ENCODE measurements at places on chromosomes 1 and 21. TPM values are rescaled to one million over a fixed set of nuclear protein-coding genes. Genes with fewer than 3 reads are reported as not detected.

DNA sequence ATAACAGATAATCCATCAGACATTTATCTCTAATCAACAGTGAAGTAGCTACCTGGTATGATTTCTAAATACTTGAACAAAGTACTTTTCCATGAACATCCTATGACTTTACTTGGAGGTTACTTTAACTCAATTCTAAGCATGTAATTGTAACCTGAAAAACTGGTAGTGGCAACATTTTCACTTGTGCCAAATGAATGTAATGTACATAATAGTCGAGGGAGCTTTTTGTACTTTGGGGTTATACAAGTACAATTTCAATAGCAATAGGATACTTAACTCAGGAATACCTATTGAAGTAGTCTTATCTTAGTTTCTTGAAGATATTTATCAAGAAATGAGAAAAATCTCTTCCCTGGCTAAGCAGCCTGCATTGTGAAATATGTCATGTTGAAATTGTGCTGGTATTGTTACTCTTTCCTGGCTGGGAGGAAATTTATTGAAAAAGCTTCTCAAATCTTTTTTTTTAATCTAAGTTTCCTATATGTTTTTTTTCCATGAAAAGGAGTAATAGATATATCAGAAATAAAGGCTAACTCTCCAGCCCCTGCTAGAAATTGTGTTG, 33.7 kb upstream of the CACYBP start:
- peaks cover 5% of the 10 kb centered on the region for H3K36me3 ChIP-seq
- DNase-seq, result no peak
- peaks cover 68% of the 10 kb centered on the region for H3K4me1 ChIP-seq
- peak overlapping the region; percentile 78 for H3K4me3 ChIP-seq

DNA sequence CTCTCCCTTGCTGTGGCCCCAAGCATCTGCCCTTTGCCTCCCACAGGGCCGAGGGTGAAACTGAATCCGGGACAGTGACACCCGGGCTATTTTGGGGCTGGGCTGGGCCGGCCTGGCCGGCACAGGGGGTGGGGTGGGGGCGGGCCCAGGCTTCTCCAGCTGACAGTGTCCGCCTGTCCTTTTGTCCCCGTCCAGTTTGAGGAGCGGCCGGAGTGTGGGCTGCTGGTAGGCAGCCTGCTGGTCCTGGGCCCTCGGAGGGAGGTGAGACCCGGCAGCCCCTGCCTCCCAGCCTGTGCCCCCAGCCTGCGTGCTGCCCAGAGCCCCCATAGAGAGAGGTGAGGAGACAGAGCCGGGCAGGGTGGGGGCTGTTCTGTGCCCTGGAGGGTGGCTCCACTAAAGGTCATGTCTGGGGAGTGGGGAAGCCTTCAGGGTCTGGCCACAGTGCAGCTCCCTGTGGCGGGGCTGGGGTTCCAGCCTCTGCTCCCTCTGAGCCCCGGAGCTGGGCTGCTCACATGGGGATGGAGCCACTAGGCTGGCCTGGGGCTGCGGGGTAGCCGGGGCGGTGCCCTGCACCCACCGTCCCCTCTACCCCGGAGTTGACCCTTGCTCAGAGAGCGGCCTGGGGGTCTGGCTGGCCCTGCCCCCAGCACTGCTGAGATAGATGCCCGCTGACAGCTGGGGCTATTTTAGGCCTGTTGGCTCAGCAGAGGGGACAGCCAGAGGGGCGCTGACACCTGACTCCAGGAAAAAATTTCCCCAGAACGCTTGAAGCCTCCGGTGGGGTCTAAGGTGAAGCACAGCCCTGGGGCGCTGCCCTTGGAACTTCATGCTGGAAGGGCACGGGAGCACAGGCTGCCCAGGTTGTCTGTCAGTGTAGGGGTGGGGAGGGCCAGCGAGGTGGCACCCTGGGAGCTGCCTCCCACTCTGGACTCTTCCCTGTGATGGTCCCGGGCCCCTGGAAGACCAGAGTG, at the start of gene OBSCN:
Gene OBSCN (plus strand): TSS at position 194 of the 971 bp plus-strand sequence. CDS start 3,740 bp downstream, outside the sequence.
- no peaks in the 10 kb centered on the region for H3K4me1 ChIP-seq
- H3K4me3 ChIP-seq, result no peak within 1 kb of the TSS
- DNase-seq, result no peak
- no peak within 1 kb of the TSS for H3K27ac ChIP-seq

DNA sequence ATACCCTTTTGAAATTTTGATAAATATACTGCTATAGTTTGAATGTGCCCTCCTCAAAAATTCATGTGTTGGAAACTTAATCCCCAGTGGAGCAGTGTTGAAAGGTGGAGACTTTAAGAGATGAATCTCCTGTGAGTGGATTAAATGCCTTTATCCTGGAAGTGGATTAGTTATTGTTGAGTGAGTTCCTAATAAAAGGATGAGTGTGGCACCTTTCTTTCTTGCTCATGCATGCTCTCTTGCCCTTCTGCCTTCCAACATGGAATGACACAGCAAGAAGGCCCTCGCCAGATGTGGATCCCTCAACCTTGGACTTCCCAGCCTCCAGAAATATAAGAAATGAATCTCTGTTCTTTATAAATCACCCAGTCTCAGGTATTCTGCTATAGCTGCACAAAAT, 51.8 kb downstream of the CD160 start:
- DNase-seq, result no peak
- peaks cover 9% of the 10 kb centered on the region for H3K4me1 ChIP-seq
- no peak overlapping the region for H3K27ac ChIP-seq
- H3K4me3 ChIP-seq, result no peak overlapping the region
- peaks cover 24% of the 10 kb centered on the region for H3K36me3 ChIP-seq

DNA sequence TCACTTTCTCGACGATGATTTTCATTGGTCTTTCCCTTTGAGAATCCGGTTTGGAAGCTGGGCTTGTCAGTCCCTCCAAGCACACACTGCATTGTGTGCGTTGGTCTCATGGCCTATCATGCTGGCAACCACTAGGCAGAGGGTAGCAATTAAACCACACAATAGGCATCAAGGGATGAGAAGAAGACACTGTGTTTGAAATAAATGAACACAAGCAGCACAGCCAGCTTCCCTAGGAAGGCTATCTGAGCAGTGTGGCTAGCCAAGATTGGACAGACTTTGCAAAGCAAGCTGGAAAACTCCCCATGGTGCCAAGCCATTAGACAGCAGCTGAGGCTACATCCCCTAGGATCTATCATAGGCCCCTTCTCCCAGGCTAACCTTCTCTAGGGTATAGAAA, 288.7 kb downstream of the NUF2 start:
- DNase-seq, result no peak
- H3K36me3 ChIP-seq, result no peaks in the 10 kb centered on the region
- no peaks in the 10 kb centered on the region for H3K27me3 ChIP-seq
- H3K4me3 ChIP-seq, result no peak overlapping the region
- H3K27ac ChIP-seq, result no peak overlapping the region
- no peaks in the 10 kb centered on the region for H3K4me1 ChIP-seq

DNA sequence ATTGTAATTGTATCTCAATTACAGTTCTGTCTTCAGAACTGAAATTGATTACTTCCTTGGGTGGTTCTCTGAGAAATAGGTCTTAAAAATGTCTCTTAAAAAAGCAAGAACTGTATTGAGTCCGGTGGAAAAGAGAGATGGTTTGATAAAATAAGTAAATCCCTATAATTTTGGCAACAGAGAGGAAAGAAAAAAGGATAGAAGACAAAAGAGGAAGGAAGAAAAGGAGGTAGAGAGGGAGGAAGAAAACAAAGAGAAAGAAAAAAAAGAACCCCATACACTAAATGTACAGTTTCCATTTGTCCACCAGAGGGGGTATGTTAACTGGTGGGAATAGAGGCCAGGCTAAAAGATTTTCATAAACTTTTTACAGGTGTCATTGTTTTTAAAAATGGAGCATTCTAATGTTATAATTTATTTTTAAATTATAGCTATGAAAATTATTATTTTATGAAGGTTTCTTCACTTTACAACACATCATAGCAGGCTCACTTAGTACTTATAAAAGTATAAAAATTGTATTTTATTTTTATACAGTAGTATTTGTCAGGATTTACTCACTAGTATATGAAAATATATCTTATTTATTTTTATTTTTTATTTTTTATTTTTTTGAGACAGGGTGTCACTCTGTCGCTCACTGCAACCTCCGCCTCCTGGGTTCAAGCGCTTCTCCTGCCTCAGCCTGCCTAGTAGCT, 2.1 kb upstream of the UBE2T start:
- H3K27me3 ChIP-seq, result no peaks in the 10 kb centered on the region
- H3K27ac ChIP-seq, result peak overlapping the region; percentile 87
- peaks cover 4% of the 10 kb centered on the region for H3K36me3 ChIP-seq
- peak overlapping the region; percentile 69 for H3K4me3 ChIP-seq

DNA sequence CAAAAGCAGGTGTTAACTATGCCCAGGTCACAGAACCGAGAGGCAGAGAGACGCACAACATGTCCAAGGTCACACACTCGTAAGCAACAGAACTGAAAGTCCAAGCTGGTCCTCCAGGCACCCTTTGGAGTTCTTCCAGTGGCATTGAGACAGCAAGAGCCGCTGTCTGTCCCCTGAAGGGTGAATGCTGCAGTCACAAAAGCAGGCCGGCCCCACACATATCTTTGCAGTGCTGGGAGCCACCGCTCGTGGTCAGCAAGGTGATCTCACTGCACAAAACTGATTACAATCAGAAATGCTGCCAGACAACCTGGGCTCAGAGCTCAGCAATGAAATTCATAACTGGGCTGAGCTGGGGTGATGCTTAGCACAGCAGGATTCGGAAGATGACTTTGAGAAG, 47.4 kb upstream of the RAB4A start:
- H3K36me3 ChIP-seq, result no peaks in the 10 kb centered on the region
- peaks cover 4% of the 10 kb centered on the region for H3K27me3 ChIP-seq
- no peak for DNase-seq
- no peak overlapping the region for H3K4me3 ChIP-seq
- peaks cover 5% of the 10 kb centered on the region for H3K4me1 ChIP-seq

DNA sequence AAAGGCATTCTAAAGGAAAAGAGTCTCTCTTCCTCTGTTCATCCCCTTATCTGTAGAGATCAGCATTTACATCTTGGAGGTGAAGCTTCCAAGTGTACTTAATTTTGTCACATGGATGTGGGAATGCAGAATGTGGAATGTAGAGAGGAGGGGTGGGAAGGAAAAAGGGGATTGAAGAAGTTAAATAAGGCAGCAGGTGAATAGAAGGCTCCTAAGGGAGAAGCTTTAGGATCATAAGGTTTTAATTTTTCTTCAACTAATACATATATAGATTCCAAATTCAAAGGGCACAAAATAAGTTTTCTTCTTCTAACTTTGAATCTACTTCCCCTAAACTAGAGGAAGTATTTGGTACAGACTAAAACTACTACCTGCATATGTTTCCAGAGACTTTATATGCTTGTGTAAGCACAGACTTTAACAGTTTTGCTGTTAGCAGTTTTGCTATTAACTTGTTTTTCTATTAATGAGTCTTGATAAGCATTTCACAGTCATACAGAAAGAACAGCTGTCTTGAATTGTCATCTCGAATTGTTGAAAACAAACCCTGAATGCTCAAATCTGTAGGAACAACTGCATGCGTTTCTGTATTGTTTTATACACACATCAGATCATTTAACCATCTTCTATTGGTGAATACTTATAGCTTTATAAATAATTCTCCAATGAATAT, 12.7 kb downstream of the TENT5C start:
- peaks cover 30% of the 10 kb centered on the region for H3K36me3 ChIP-seq
- H3K27ac ChIP-seq, result no peak overlapping the region
- no peak overlapping the region for H3K4me3 ChIP-seq
- H3K4me1 ChIP-seq, result peaks cover 61% of the 10 kb centered on the region

- H3K4me1 ChIP-seq, result peaks cover 26% of the 10 kb centered on the region
- no peak overlapping the region for H3K27ac ChIP-seq
These were observed 5.0 kb upstream of the KCNC4 start for GRCh38 chr1:110205156-110205555.

DNA sequence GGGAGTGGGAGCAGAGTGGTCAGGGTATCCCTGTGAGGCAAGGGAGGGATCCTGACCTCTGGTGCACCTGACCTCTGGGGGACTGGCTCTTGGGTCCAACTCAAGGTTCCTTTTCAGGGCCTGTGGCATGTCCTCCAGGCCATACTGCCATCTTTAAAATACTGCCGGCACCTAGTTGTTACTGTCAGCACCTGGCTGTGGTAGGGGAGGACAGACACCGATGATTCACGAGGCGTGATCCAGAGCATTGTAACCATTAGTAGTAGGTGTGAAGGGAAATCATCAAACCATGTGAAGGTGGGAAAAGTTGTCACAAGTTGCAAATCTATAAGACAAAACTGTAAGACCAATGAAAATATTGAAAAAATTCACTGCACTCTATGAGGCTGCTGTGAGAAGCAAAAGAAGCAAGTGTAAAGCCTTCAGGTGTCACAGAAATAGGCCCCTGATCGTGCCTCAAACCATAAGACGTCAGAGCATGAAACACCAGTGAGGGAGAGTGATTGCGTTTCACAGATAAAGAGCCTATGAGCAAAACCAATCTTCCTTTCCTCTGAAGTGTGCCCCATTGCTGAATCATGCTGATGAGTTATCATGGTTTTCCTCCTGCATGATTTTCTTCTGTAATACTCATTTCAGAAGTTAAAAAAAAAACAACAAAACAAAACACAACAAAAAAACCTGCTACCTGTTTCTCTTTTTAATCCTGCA, 55.3 kb downstream of the CDC7 start:
- peak overlapping the region; percentile 83 for H3K27ac ChIP-seq
- H3K36me3 ChIP-seq, result peaks cover 8% of the 10 kb centered on the region
- H3K27me3 ChIP-seq, result no peaks in the 10 kb centered on the region
- peak overlapping the region; percentile 67 for H3K4me3 ChIP-seq
- DNase-seq, result peak; percentile 79
- H3K4me1 ChIP-seq, result peaks cover 90% of the 10 kb centered on the region

- H3K36me3 ChIP-seq, result peaks cover 7% of the 10 kb centered on the region
- H3K4me1 ChIP-seq, result peaks cover 62% of the 10 kb centered on the region
- H3K27ac ChIP-seq, result peak overlapping the region; percentile 35
- peak overlapping the region; percentile 12 for H3K4me3 ChIP-seq
These were observed 12.0 kb downstream of the CREG1 start for GRCh38 chr1:167541610-167542009.

- H3K27ac ChIP-seq, result no peak overlapping the region
- no peak for DNase-seq
- no peaks in the 10 kb centered on the region for H3K4me1 ChIP-seq
- H3K36me3 ChIP-seq, result peaks cover 6% of the 10 kb centered on the region
These were observed 193.6 kb downstream of the RPS6KC1 start for GRCh38 chr1:213244664-213245091.

GRCh38 chr1:239563681-239564080, 177.3 kb downstream of the CHRM3 start:
- peaks cover 2% of the 10 kb centered on the region for H3K27me3 ChIP-seq
- H3K4me3 ChIP-seq, result no peak overlapping the region
- H3K27ac ChIP-seq, result no peak overlapping the region
- H3K36me3 ChIP-seq, result no peaks in the 10 kb centered on the region

DNA sequence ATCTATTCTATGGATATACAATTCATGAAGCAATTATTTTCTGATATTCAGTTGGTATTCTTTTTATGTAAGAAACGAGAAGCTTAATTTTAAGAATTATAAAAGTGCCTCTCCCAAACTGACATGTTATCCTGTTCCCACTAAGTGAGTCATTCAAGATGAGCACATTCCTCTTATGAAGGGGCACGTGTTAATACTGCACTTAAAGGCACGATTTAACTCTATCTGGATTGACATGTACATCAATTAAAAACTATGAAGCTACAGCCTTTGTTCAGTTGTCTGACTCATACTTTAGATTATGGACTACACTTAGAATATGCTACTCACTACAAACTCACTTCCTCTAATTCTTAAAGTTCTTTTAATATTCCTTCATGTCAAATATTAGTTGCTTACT, 111.6 kb downstream of the CYYR1 start:
- H3K27me3 ChIP-seq, result no peaks in the 10 kb centered on the region
- no peak overlapping the region for H3K4me3 ChIP-seq
- no peak overlapping the region for H3K27ac ChIP-seq
- H3K4me1 ChIP-seq, result no peaks in the 10 kb centered on the region

The CRNN gene
- not detected for total RNA-seq

The JAM2 gene
- 0.29 TPM for total RNA-seq

The SLC5A9 gene
- not detected for total RNA-seq

The OR2T12 gene
- not detected for total RNA-seq

The KLF17 gene
- not detected for total RNA-seq

Data from activated T-helper 1 cell treated with anti-CD3 and anti-CD28 coated beads, Interleukin-12 subunit alpha, Interleukin-12 subunit beta, Interleukin-2, Interleukin-4 antibody, amounts not matched to agents 30 ng/mL and 10 ng/mL and 1 ng/mL, durations not matched to agents 14 hours and 24 hours and 36 hours (primary cell).